A549 treated with CpdA at 1 μM for 4 hours (cell line): ENCODE measurements at places on chromosomes 1 and 21. TPM values are rescaled to one million over a fixed set of nuclear protein-coding genes. Genes with fewer than 3 reads are reported as not detected.

The ERICH3 gene
- not detected in 5 replicates for total RNA-seq

The LCE2A gene
- not detected in 5 replicates for total RNA-seq

The HPDL gene
- 3.6 to 5.3 TPM (median 3.9 TPM) in 5 replicates for total RNA-seq

The TRABD2B gene
- 0.20 to 0.34 TPM (median 0.27 TPM) in 5 replicates for total RNA-seq

The SLFNL1 gene
- 0.03 TPM in 1 of 5 replicates, not detected in the others for total RNA-seq

The KCNA2 gene
- total RNA-seq: 0.01 to 0.05 TPM (median 0.03 TPM) in 3 of 5 replicates, not detected in the others

The GBP4 gene
- 0.02 TPM in 1 of 5 replicates, not detected in the others for total RNA-seq

The ELOA gene
- total RNA-seq: 25.9 to 33.4 TPM (median 27.1 TPM) in 5 replicates

The TM2D1 gene
- 21.6 to 33.9 TPM (median 24.4 TPM) in 5 replicates for total RNA-seq
